ENCODE measurements at places on chromosomes 5 and 9.
A peak's percentile ranks its signal among the peaks of the same experiment; 100 is the strongest.

- DNase-seq: peak; percentile 17
These were observed 112.5 kb upstream of the IER5L start for GRCh38 chr9:129290606-129291005.

DNA sequence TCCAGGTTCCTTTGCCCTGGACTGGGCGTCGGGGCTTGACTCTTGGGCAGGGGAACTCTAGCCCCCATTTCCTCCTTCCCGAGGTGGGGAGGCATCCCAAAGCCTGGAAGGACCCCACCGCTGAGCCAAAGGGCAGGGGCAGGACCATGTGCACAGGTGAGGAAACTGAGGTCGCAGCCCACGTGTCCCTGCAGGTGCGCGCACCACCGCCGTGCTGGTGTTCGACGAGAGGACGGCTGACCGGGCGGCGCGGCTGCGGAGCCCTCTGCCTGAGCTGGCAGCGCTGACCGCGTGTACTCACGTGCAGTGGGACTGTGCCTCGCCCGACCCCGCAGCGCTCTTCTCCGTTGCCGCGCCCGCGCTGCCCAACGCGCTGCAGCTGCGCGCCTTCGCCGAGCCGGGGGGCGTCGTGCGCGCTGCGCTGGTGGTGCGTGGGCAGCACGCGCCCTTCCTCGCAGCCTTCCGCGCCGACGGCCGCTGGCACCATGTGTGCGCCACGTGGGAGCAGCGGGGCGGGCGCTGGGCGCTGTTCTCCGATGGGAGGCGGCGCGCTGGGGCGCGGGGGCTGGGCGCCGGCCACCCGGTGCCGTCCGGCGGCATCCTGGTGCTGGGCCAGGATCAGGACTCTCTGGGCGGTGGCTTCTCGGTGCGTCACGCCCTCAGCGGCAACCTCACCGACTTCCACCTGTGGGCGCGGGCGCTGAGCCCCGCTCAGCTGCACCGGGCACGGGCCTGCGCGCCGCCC lies 2.8 kb downstream of the ADGRD2 start:
- no peak for DNase-seq

DNA sequence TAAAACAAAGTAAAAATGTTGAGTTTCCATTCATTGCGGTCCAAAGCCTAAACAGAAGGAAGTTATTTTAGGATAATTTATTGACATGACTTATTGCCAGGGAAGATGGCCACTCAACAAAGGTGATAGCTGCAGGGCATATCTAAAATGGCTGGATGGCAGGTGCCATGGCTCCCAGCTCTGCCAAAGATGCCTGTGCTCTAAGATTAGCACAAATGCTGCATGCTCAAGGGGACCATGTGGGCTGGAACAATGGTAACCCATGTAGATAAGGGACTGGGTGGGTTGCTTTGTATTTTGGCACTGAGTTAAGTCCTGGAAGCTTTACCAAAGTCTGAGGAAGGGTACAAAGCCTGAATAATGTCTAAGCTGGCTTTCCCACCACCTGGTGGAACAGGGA lies 95.5 kb upstream of the IFNK start:
- DNase-seq: no peak

DNA sequence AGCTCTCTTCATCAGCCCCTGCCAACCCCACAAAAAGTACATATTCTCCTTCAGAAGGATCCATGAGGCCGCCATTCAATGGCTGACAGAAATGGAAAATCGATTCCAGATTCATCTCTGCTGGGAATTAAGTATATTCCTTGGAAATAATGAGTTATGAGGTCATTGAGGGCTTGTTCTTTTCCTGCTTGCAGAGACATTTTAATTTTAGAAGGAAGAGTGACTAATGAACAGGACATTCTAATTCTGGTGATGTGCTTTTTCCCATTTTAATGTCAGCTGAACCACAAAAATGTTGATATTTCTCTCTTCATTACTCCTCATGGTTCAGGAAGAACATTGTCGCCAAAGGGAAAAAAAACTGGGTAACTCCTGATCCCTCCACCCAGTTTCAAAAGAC lies 314.0 kb downstream of the PIK3R1 start:
- DNase-seq: no peak

- DNase-seq: no peak
These were observed 35.5 kb upstream of the ADAMTSL1 start for GRCh38 chr9:18438300-18438925.

- peak; percentile 43 for DNase-seq
These were observed 735 bp downstream of the PTGR1 start for GRCh38 chr9:111598733-111599091.

DNA sequence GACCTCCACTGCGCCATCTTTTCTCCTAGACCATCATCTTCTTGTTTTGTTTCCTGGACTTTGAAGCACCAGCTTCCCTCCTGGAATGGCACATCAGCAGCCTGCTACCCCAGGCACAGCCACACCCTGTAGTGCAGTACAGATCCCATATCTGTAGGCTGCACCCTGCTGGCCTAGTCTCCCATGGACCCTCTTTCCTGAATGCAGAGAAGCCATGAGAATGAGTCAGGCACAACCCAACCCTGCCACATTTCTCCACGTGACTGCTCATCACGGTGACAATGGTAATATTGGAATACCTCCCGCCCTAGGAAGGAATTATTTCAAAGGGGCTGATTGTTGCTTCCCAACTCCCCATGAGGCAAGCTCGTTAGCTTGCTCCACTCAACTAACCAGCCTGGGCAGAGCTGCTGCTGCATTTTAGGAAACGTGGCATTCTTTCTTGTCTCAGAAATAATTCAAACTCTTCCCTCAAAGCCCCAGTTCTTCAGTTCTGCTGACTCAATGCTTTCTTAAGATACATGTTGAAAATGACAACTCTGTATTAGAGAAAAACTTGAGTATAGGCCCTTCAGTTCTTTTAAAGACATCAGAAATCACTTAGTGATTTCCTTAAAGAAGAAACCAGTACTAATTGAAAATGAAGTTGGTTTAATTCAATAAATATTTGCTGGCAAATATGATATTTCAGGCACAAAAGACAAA lies 328.1 kb downstream of the MLLT3 start:
- no peak for DNase-seq

- no peak for DNase-seq
These were observed 24.4 kb downstream of the FAM163B start for GRCh38 chr9:133584559-133585476.

- no peak for DNase-seq
These were observed 14.2 kb upstream of the FOXB2 start for GRCh38 chr9:77005216-77005615.

- DNase-seq: no peak
These were observed 159.8 kb upstream of the KLF9 start for GRCh38 chr9:70574151-70574837.

DNA sequence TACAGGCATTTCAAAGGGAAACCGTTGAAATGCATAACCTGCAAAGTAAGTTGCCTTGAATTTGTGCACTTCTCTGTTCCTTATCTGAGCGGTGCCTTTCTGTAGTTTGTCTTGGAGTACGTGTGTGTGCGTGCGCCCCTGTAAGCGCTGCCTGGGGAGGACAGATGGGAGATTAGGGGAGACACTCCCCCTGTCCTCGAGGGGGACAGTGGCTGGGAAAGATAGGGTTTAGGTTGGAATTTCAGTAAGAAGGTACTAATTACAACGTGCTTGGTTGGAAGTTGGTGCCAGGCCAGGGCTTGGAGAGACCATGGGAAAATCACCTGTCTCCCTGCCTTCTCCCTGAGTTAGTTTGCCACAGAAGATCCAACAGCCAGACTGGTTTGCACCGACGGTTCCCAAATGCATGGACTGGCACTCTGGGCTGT lies 73.2 kb downstream of the PIK3R1 start:
- no peak for DNase-seq

- no peak for DNase-seq
These were observed 170.2 kb upstream of the FREM1 start for GRCh38 chr9:15080401-15080800.

DNA sequence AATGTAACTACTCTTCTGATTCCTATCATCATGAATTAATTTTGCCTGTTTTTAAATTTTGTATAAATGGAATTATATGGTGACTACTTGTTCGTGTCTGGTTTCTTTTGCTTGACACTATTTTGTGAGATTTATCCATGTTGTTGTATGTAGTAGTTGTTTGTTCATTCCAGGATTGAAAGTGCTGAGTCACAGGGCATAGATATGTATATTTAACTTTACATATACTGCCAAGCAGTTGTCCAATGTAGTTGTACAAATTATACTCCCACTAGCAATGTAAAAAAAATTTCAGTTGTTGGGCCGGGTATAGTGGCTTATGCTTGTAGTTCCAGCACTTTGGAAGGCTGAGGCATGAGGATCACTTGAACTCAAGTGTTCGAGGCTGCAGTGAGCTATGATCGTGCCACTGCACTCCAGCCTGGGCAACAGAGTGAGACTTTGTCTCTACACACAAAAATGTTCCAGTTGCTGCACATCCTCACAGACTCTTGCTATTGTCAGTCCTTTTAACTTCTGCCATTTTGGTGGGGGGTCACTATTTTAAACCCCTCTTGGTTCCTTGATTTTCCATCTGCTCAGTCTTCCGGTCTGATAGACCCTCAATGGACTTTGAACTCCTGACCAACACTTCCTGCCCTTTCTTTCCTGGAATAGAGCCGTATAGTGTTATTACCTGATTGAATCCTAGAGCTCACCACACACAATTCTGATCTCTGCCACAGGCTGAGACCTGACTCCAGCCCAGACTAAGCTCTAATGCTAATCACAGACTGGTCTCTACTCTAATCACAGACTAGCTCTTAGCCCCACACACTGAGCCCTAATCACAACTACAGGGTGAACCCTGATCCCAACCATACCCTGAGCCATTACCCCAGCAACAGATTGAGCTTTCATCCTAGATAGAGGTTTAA lies 69.3 kb upstream of the MELK start:
- no peak for DNase-seq

Measured in activated T-cell treated with anti-CD3 and anti-CD28 coated beads, Interleukin-2, amount 50 U/mL, for 24 hours (primary cell).